ENCODE measurements at places on chromosomes 7 and 10.

GRCh38 chr10:80769700-80770160 lies 232.0 kb downstream of the SH2D4B start:
- DNase-seq, result no peak

DNA sequence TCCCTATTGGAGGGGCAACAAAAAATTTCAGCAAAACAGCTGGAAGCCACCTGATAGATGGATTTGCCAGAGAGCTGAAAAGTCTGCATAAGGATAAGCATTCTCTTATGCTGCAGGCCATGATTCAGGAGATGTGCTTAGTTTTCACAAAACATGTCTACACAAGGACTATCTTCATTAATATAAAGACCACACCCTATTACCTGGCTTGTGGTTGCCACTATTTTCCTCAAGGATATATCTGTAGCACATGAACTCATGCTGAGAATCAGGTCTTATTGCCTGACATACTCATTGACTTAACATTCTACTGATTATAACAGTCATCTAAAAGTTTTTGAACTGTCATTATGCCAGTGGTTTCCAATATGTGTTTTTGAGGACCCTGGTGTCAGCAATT lies 7.1 kb upstream of the COL17A1 start:
- no peak for DNase-seq

GRCh38 chr10:3782146-3782450 lies 2.9 kb downstream of the KLF6 start:
- no peak for DNase-seq

DNA sequence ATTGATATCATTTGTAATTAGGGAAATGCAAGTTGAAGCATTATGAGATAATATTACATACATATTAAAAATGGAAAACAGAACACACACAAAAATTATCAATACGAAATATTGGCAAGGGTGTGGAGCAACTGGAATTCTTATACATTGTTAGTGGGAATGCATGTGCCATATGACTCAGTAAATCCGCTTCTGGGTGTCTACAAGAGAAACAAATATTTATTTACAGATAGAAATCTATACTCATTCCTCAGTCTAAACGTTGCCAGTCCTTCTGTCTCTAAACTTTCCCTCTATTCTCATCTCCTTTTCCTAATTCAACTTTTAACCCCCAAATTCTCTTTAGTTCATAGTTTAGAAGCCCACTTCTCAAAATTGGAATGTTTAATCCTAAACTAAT lies 170.4 kb upstream of the LRRTM3 start:
- DNase-seq, result no peak

All from LHCN-M2 (cell line).